ENCODE measurements at places on chromosomes 2 and 18. TPM values are rescaled to one million over a fixed set of nuclear protein-coding genes. Genes with fewer than 3 reads are reported as not detected.
A peak's percentile ranks its signal among the peaks of the same experiment; 100 is the strongest.

KDSR gene
- 19.3 TPM for polyA plus RNA-seq

LIMS4 gene
- 0.60 TPM for polyA plus RNA-seq

UXS1 gene
- 8.4 TPM for polyA plus RNA-seq

ICA1L gene
- 1.8 TPM for polyA plus RNA-seq

MAP2 gene
- polyA plus RNA-seq, result 1.2 TPM

TMEM17 gene
- not detected for polyA plus RNA-seq

CGREF1 gene
- polyA plus RNA-seq, result 2.6 TPM

MBD1 gene
- polyA plus RNA-seq, result 45.8 TPM

GRCh38 chr2:9941996-9942390 is 9.5 kb upstream of the GRHL1 start:
- no peak for DNase-seq
- H3K27ac ChIP-seq, result no peak overlapping the region
- H3K36me3 ChIP-seq, result no peaks in the 10 kb centered on the region
- peaks cover 6% of the 10 kb centered on the region for H3K27me3 ChIP-seq
- H3K4me1 ChIP-seq, result no peaks in the 10 kb centered on the region

DNA sequence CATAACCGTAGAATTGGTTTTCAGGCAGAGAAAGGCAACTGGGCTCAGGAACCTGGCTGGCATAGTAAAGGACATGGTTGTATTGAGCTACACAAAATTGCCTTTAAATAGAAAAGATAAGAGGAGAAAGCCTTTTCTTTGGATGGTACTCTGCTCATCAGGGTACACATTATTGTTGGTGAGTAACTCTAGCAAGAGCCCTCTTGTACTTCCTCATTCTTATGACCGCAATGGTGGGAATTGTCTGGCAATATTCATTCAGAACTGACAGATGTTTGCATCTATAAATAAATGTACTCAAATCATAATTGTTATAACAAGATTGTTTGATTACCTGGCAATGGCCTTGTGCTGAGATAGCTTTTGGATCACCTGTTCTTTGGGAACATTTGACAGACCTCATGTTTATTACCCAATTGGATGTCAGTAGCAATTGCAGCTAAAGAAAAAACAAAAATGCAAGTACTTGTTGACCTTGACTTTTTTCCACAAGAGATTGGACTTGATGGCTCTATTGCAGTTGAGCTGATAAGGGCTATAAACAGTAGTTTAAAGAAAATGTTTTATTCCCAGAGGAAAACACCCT is 43.9 kb downstream of the MEIS1 start:
- H3K36me3 ChIP-seq, result peaks cover 26% of the 10 kb centered on the region
- DNase-seq, result no peak
- H3K27ac ChIP-seq, result peak overlapping the region; percentile 43

DNA sequence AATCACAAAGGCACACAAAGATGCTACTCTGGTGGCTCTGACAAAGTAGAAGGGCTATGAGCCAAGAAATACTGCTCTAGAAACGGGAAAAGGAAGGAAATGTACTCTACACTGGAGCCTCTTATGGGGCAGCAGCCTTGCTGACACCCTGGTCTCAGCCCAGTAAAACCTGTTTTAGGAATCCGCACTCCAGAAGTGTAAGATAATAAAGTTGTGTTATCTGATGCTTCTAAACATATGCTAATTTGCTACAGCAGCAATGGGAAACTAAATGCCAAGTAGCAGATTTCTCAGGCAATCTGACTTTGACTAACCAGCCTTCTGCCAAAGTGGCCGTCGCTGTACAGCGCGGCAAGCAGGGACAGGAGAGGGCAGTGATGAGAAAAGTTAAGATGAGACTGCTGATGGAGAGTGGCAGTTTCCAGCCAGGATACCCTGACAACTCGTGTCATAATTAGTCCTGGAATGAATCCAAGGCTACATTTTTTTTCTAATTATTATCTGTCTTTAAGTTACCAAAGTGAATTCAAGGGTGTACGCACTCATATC is 99.0 kb downstream of the NETO1 start:
- no peaks in the 10 kb centered on the region for H3K4me1 ChIP-seq
- DNase-seq, result no peak
- H3K36me3 ChIP-seq, result no peaks in the 10 kb centered on the region
- H3K27ac ChIP-seq, result no peak overlapping the region
- H3K4me3 ChIP-seq, result no peak overlapping the region
- H3K27me3 ChIP-seq, result no peaks in the 10 kb centered on the region

- DNase-seq, result no peak
- peaks cover 3% of the 10 kb centered on the region for H3K27me3 ChIP-seq
- H3K4me3 ChIP-seq, result no peak overlapping the region
- H3K36me3 ChIP-seq, result no peaks in the 10 kb centered on the region
Observed at GRCh38 chr2:130767408-130767775, 12.1 kb downstream of the AMER3 start.

DNA sequence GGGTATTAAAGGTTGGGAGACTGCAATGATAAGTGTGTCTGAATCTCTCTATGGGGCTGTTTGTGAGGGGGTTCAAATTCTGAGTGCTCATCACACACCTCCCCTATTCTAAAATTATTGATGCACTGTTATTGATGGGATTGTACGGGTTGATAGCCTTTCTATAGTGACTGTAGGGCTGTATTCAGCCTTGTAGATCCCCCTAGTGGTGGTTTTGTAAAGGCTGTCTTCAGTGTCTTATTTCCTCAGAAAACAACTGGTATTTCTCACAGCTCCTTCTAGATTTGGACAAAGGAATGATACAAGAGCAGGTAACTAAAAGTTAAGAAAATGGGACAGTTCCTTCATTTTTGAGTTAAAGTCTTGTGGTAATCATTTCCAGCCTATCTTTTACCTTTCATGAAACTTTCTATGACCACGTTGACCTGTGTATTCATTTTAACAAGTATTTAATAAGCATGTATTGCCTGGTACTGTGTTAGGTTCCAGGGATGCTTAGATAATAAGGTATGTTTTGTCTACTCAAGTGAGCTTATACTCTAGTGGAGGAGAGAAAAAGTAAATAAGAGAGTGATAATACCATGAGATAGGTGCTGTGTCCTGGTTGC is 21.2 kb downstream of the SMAD4 start:
- H3K4me3 ChIP-seq, result no peak overlapping the region
- peaks cover 69% of the 10 kb centered on the region for H3K36me3 ChIP-seq
- H3K27me3 ChIP-seq, result no peaks in the 10 kb centered on the region
- H3K27ac ChIP-seq, result no peak overlapping the region
- peaks cover 37% of the 10 kb centered on the region for H3K4me1 ChIP-seq

DNA sequence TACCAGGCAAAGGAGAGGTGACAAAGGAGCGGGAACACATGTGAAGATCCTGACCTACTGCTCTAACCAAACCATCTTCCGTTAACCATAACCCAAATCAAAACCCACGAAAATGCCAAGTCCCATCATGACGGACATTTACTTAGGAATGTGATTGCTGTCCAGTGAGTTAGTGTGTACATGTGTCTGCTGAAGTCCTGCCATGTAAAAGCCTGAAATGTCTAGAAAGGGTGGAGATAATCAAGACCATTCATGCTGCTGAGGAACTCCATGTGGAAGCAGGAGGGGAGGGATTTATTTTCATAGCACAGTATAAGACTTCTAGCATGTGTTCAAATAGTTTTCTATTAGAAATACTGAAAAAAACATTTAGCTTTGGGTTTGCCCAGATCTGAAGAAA is 137.0 kb upstream of the BOD1L2 start:
- H3K27me3 ChIP-seq, result no peaks in the 10 kb centered on the region
- H3K4me3 ChIP-seq, result no peak overlapping the region
- DNase-seq, result no peak
- H3K36me3 ChIP-seq, result no peaks in the 10 kb centered on the region
- no peaks in the 10 kb centered on the region for H3K4me1 ChIP-seq

DNA sequence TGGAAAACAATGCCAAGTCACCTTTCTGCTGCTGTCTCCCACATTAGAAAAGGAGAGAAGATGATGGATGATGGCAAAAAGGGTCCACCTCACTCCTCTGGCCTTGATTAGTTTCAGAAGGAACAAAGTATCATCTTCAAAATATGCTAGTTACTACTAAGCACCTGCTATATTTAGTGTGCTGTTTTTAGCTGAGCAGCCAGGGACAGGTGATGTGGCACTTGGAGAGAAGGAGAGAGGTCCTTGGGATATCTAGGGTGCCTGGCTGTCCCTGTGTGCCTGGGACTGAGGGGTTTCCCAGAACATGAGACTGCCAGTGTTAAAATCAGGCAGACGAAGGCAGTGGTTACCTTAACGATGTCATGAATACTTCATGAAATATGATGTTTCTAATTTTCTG is 235.5 kb upstream of the NT5C1B start:
- H3K27me3 ChIP-seq, result no peaks in the 10 kb centered on the region
- no peak overlapping the region for H3K27ac ChIP-seq
- no peak overlapping the region for H3K4me3 ChIP-seq
- no peaks in the 10 kb centered on the region for H3K36me3 ChIP-seq
- H3K4me1 ChIP-seq, result no peaks in the 10 kb centered on the region

DNA sequence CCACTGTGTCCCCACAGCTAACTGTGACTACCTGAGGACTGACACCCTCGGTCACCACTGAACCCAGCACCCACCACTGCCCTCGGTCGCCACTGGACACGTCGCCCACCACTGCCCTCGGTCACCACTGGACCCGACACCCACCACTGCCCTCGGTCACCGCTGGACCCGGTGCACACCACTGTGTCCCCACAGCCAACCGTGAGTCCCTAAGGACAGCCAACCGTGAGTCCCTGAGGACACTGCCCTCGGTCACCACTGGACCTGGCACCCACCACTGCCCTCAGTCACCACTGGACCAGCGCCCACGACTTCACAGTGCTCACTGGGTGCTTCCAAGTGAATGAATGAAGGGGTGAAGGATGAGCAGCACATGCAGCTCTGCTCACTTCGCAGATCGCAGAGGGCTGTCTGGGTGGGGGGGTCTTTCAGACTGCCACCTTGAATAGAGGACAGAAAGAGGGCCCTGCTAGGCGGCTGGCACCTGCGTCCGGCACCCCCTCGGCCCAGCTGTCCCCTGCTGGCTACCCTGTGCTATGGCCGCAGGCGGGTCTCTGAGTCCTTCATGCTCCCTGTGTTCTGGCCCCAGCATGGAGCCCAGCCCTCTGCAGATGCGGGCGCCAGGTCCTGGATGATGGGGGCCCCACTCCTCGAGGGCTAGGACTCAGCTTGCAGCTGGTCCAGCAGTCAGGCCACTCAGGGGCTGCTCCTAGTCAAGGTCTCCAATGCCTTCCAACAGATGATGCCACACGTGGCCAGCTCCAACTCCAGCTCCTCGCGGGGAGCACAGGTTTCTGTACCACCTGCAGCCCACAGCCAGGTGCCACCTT is 51.4 kb upstream of the GPC1 start:
- H3K4me3 ChIP-seq, result no peak overlapping the region
- peaks cover 12% of the 10 kb centered on the region for H3K4me1 ChIP-seq
- peak; percentile 38 for DNase-seq
- H3K36me3 ChIP-seq, result no peaks in the 10 kb centered on the region
- H3K27me3 ChIP-seq, result no peaks in the 10 kb centered on the region
- no peak overlapping the region for H3K27ac ChIP-seq

GRCh38 chr2:102486941-102487702 is 14.1 kb downstream of the SLC9A4 start:
- no peak overlapping the region for H3K4me3 ChIP-seq
- no peak for DNase-seq
- no peak overlapping the region for H3K27ac ChIP-seq
- no peaks in the 10 kb centered on the region for H3K27me3 ChIP-seq
- H3K36me3 ChIP-seq, result no peaks in the 10 kb centered on the region

GRCh38 chr2:174009488-174010223 is 44.5 kb upstream of the SP3 start:
- no peak for DNase-seq
- no peaks in the 10 kb centered on the region for H3K4me1 ChIP-seq

- peaks cover 43% of the 10 kb centered on the region for H3K36me3 ChIP-seq
- peak overlapping the region; percentile 99 for H3K27ac ChIP-seq
- peaks cover 27% of the 10 kb centered on the region for H3K4me1 ChIP-seq
- H3K4me3 ChIP-seq, result peak overlapping the region; percentile 27
Observed at GRCh38 chr2:219484343-219485200, 14.1 kb upstream of the GMPPA start.

DNA sequence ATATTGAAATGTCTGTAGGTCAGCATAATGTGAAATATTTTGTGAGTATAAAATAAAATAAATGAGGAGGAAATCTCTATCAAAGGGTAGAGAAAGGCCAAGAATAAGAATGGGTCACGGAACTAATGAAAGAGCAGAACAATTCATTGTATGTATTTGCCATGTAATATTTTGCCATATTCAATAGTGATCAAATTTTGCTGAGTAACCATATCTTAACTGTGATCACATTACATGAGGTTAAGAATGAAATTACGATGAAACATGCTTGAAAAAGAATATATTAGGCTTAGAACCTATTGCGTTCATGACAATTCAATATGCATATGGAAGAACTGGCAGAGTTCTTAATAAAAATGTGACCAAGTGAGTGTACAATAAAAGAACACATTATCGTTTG is 437.2 kb upstream of the NRXN1 start:
- H3K27ac ChIP-seq, result no peak overlapping the region
- DNase-seq, result no peak
- no peaks in the 10 kb centered on the region for H3K36me3 ChIP-seq

- H3K27ac ChIP-seq, result peak overlapping the region; percentile 71
- H3K4me1 ChIP-seq, result peaks cover 31% of the 10 kb centered on the region
- no peak overlapping the region for H3K4me3 ChIP-seq
Observed at GRCh38 chr2:215773728-215774127, 239.6 kb downstream of the MREG start.

DNA sequence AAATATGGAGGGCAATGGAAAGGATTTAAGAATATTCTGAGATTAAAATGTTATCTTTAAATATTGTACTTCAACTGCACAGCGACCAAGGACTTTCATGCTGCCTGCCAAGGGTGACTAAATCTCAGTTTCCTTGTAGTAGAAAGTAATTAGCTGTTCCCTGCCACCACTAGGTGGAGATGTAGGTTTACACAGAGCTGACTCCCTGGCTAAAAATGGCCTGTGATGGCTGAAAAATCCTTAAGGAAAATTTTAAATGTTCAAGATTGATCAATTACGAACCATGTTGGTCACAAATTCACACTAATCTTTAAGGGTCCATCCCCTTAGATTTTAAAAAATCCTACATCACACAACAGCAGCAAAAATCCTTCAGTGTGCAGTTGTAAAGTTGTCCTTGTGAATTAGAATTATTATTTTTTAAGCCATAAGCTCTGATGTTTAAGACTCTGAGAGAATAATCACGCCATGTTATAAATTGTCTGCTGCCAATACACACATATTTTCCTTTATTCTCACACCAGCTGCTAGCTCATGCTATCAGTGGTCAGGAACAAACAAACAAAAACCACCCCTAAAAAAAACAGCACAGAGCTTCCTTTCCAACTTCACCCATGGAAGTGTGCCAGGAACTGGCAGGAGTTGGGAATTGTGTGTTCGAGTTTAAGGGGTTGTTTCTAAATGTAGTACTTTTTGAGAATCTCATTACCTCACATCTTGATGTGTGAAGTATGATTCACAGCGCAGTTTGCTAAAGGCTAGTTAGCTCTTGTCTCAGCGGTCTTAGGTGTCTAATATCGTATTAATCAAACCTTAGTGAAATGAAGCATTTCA is 399.8 kb downstream of the TMEM182 start:
- no peak for DNase-seq
- H3K27me3 ChIP-seq, result no peaks in the 10 kb centered on the region
- H3K4me1 ChIP-seq, result no peaks in the 10 kb centered on the region
- no peak overlapping the region for H3K27ac ChIP-seq
- H3K4me3 ChIP-seq, result no peak overlapping the region
- no peaks in the 10 kb centered on the region for H3K36me3 ChIP-seq

Data from sigmoid colon (tissue), 7 donors.